Hippocampal formation (tissue), 2 donors: ENCODE measurements at places on chromosomes 5 and 9.

- no peak for DNase-seq
These were observed 1360.8 kb upstream of the CDH9 start for GRCh38 chr5:28399211-28399610.

- no peak for DNase-seq
These were observed 940 bp downstream of the RNF208 start for GRCh38 chr9:137221095-137221505.

- no peak for DNase-seq
These were observed 66.9 kb downstream of the PSMB7 start for GRCh38 chr9:124348363-124348762.

GRCh38 chr9:79812099-79812498, 240.3 kb downstream of the TLE4 start:
- no peak for DNase-seq

DNA sequence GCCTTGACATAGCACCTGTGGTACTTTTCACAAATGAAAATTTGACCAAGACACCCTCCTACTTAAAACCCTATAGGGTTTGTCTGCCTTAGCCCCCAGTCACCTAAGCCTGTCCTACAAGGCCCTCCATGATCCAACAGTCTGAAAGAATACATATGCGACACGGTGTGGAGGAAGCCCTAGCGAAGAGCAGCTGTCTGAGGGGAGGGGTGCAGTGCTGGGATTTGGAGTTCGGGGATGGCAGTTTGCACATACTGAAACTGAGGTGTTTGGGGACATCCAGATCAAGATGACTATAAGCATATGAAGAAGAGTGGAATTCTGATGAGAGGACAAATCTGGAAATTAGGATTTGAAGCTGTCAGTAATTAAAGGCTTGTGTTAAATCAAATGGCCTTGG, 7.2 kb upstream of the MYORG start:
- DNase-seq: no peak

DNA sequence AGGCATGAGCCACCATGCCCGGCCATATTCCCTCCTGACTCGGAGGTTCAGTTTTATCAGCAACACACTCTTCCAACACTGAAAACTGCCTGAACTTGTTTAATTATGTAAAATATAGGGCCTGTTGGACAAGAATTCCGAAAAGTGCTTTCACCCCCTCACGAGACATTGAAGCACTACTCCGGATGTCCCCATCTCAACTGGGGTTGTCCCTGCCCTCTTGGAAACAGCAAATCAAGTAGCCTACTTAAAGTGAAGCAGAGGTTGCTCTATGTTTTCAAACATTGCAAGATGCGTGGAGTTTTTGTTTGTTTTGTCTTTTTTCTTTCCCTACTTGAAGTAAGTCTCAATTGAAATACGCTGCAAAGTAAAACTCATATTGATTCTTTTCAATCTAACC, 7.6 kb downstream of the PTGER4 start:
- no peak for DNase-seq
